ENCODE measurements at places on chromosomes 3 and 15.

- H3K36me3 ChIP-seq = no peaks in the 10 kb centered on the region
- H3K4me3 ChIP-seq = peak overlapping the region; percentile 65
- no peaks in the 10 kb centered on the region for H3K27me3 ChIP-seq
- peak overlapping the region; percentile 91 for H3K27ac ChIP-seq
Measured at GRCh38 chr15:98866511-98866910, 141.1 kb downstream of the PGPEP1L start.

DNA sequence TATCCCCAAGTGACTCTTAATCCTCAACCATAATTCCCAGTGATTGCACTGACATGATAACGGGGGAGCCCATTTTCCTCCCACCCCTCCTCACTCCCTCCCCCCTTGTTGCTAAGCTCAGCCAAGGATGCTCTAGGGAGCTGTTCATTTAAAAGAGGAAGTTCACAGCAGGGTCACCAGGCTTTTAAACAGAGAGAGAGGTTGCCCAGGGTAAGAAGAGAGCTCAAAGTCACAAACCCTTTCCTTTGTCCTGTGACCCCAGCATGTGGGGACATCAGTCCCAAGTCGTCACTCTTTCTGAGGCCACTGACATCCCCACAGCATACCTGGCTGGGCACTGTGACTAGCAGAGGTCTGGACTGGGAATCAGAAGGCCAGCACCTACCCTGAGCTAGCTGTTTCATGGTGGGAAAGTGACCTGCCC is 144.1 kb downstream of the RORA start:
- H3K27me3 ChIP-seq = no peaks in the 10 kb centered on the region
- peak; percentile 70 for DNase-seq
- no peak overlapping the region for H3K4me3 ChIP-seq
- H3K36me3 ChIP-seq = no peaks in the 10 kb centered on the region

- no peak for DNase-seq
- H3K4me1 ChIP-seq = no peaks in the 10 kb centered on the region
- no peaks in the 10 kb centered on the region for H3K36me3 ChIP-seq
- H3K4me3 ChIP-seq = no peak overlapping the region
Measured at GRCh38 chr3:9291821-9292410, 42.5 kb upstream of the SRGAP3 start.

DNA sequence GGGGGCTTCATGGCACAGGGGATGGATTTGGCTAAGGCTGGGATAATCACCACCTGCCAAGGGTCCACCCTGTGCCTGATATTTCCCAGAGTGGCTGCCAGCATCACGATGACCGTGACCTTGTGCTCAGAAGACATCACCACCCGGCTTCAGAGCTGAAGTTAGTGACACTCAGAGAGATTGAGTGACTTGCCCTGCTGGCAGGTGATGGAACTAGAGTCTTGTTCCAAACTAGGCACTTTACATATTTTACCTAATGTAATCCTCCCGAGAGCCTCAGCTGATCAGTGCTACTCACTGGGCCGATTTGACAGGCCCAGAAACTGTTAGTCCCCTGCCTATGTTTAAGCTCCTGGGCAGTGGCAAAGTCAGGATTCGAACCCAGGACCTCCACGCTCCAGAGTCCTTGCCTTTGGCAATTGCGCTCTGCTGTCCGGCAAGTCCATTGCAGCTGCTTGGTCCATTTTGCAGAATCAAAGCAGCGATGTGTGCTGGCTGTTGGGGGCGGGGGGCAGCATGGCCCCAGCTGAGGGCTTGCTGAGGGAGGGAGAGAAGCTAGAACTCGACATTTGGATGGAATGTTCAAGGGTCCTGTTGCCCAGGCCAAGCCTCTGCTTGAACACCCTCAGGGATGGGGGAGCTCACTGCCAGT is 74.8 kb upstream of the GATA2 start:
- no peak for DNase-seq
- H3K27me3 ChIP-seq = no peaks in the 10 kb centered on the region
- no peak overlapping the region for H3K4me3 ChIP-seq
- H3K36me3 ChIP-seq = no peaks in the 10 kb centered on the region
- H3K27ac ChIP-seq = no peak overlapping the region
- H3K4me1 ChIP-seq = no peaks in the 10 kb centered on the region

DNA sequence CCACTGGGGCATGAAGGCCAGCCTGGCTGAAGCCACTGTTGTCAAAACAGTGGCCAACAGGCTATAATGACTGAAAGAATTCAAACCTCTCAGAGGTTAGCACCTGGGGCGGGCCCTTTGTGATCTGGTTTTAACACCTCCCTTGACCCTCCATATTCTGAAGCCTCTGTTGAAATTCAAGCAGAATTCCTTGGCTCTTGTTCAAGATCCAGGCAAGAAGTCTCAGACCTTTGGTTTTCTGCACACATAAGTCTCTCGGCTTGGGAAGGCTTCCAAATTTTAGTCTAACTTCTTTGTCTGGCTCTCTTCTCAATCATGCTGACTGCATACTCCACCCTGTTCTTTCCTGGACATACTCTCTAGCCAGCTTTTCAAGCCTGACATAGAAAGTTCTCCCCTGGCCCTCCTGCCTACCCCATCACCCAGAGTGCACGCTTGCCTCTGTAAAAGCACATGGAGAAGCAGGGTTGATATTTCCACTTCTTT is 144.5 kb downstream of the PDZRN3 start:
- no peaks in the 10 kb centered on the region for H3K36me3 ChIP-seq
- H3K27ac ChIP-seq = peak overlapping the region; percentile 55
- peaks cover 32% of the 10 kb centered on the region for H3K4me1 ChIP-seq
- DNase-seq = no peak

- DNase-seq = no peak
- no peak overlapping the region for H3K27ac ChIP-seq
- no peaks in the 10 kb centered on the region for H3K27me3 ChIP-seq
- no peak overlapping the region for H3K4me3 ChIP-seq
Measured at GRCh38 chr3:124206225-124207055, 214.5 kb upstream of the ROPN1 start.

DNA sequence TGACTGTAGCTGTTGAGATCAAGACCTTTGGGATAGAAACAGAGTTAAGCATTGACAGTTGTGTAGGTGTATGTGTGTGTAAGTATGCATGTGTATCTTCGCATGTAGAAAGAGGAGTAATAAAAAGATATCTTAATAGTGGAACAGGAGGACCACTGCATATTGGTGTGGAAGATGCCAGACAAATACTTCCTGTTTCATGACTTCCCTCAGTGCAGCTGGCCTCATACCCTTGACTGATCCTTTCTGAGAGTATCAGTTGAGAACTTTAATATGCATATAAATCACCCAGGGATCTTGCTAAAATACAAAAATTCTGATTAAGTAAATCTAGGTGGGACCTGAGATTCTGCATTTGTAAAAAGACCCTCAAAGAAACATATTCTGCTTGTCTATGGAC is 8.5 kb upstream of the ZBED2 start:
- no peaks in the 10 kb centered on the region for H3K27me3 ChIP-seq
- no peak overlapping the region for H3K4me3 ChIP-seq
- H3K4me1 ChIP-seq = no peaks in the 10 kb centered on the region
- DNase-seq = no peak
- H3K27ac ChIP-seq = no peak overlapping the region

GRCh38 chr3:193843474-193844301 is 250.7 kb downstream of the OPA1 start:
- no peak overlapping the region for H3K4me3 ChIP-seq
- no peaks in the 10 kb centered on the region for H3K4me1 ChIP-seq
- H3K27ac ChIP-seq = no peak overlapping the region
- H3K27me3 ChIP-seq = peaks cover 8% of the 10 kb centered on the region

GRCh38 chr3:15405448-15406050 is 21.8 kb downstream of the METTL6 start:
- H3K4me1 ChIP-seq = no peaks in the 10 kb centered on the region
- DNase-seq = peak; percentile 51
- H3K36me3 ChIP-seq = peaks cover 6% of the 10 kb centered on the region
- H3K4me3 ChIP-seq = no peak overlapping the region
- no peaks in the 10 kb centered on the region for H3K27me3 ChIP-seq

Measured in SK-N-SH (cell line).